CD4-positive, alpha-beta T cell treated with Interleukin-17A for 4 hours (primary cell): ENCODE measurements at places on chromosomes 4 and X.

DNA sequence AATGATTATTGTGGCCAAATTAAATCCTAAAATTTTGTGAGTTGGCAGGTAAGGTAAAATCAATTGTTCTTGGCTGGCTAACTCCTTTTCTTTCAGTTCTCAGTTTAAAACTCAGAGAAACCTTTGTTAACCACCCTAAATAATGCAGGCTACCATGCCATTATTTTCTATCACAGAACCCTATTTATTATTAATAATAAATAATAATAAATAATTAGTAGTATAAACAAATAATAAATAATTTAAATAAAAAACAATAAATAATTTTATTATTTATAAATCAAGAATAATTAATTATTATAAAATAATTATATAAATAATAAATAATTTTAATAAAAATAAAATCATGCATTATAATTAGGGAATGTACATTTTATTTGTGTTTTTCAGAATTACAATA lies 390.3 kb downstream of the ARHGAP24 start:
- no peak for DNase-seq

DNA sequence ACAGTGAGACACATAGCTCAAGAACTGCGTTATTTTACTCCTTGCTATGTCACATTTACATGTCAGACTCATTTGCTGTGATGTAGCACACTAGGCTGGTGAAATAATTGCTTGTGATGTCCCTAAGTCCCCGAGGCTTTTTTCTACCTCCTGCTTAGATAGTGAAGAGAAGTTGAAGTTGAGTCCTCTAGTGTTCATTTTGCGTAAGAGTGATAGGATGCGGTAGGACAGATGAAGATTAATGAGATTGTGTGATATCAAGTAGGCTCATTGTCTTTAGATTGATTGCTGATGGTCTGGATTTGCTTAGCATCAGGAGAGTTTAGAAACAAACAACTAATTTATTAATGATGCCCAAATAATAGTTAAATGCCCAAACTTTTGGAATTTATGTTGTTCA lies 173.6 kb upstream of the NUDT6 start:
- DNase-seq = no peak

GRCh38 chrX:22097012-22097694 lies 65.0 kb downstream of the PHEX start:
- no peak for DNase-seq

GRCh38 chr4:71828470-71828869 lies 44.6 kb upstream of the GC start:
- no peak for DNase-seq

DNA sequence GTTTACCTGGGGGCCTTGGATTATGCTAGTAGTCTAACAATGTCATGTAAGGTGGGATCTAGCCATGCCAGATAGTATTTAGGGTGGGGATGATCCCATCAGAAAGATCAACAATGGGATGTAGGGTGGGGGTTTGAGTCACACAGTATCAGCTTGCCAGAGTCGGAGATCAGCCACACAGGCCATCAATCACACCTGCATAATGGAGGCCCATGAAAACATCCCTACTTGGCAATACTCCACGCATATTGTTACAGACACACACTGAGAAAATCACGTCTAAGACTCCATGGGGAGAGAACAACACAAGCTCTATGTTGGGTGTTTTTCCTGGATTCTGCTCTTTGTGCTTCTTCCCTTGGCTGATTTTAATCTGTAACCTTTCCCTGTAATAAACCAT lies 49.5 kb upstream of the SLC25A4 start:
- DNase-seq = no peak

DNA sequence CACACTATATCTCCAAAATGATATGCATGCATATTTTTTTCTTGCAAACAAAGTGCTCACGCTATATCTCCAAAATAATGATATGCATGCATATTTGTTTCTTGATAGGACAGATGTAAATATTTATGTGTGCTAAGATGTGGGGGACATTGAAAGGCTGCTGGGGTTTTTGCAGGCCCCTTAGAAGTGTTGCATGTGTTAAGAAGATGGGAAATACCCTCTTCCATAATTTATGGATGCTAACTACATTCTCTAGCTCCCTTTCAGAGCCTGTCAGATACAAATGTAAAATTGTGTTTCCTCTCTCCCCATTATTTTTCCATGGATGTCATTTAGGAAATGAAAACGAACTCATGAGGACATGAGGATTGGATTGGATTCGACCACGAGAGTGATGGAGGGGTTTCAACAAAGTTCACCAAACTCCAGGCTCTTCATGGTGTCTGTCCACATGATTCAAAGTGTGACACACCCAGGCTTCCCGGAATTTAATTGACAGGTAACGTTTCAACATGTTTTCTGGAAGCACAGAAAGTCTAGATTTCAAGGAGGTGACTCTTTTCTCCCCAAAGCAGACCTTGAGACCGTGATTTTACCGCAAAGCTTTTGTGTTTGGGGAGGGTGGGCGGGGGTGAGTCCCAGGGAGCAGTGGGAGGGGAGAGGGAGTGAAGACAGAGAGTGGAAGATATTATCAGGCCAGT lies 94.4 kb upstream of the CD99 start:
- no peak for DNase-seq

- DNase-seq = no peak
Observed at GRCh38 chrX:9394212-9394611, 70.6 kb upstream of the TBL1X start.

- DNase-seq = no peak
Observed at GRCh38 chr4:12881945-12882584, 602.1 kb downstream of the RAB28 start.
